ENCODE measurements at places on chromosomes 7 and 10.

DNA sequence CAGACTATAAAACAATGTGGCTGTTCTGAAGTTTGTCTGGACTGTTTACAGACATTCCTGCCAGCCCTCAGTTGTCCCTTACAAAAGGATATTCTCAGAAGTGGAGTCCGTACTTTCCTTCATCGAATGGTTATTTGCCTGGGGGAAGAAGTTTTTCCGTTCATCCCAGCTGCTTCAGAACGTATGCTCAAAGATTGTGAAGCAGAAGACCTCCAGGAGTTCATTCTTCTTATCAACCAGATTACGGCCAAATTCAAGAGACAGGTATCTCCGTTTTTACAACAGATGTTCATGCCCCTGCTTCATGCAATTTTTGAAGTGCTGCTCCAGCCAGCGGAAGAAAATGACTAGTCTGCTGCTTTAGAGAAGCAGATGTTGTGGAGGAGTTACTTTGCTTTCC is 174.3 kb upstream of the NUPR2 start:
- DNase-seq: no peak

- no peak for DNase-seq
Observed at GRCh38 chr10:112750427-112751167, 199.4 kb upstream of the TCF7L2 start.

- DNase-seq: no peak
Observed at GRCh38 chr10:84256510-84257342, 11.9 kb downstream of the RGR start.

- no peak for DNase-seq
Observed at GRCh38 chr7:7790041-7790741, 71.8 kb upstream of the RPA3 start.

- no peak for DNase-seq
Observed at GRCh38 chr10:86480571-86480970, 41.0 kb downstream of the WAPL start.

DNA sequence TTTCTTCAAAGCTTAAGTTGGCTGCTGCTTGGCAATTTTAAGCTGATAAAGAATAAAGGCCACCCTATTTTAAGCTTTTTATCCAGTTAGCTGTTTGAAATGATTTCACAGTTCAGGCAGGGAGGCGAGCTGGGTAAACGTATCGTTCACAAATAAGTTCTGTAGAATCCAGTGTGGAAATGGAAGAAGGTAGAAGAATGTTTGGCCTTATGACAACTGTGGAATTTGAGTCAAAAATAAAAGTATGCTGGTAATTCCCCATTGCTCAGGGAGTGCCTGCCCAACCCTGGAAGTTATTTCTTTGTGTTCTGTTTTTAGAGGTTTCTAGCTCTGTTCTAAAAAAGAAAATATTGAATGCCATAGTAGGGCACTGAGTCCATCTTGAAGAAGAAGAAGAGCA is 113.1 kb downstream of the ARL4A start:
- DNase-seq: no peak

DNA sequence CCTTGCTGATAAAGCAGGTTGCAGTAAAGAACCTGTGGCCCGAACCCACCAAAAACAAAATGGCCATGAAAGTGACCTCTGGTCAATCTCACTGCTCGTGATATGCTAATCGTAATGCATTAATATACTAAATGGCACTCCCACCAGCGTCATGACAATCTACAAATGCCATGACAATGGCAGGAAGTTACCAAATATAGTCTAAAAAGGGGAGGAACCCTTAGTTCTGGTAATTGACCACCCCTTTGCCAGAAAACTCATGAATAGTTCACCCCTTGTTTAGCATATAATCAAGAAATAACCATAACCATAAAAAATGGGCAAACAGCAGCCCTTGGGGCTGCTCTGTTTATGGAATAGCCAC is 1139.4 kb upstream of the LRRN3 start:
- no peak for DNase-seq

DNA sequence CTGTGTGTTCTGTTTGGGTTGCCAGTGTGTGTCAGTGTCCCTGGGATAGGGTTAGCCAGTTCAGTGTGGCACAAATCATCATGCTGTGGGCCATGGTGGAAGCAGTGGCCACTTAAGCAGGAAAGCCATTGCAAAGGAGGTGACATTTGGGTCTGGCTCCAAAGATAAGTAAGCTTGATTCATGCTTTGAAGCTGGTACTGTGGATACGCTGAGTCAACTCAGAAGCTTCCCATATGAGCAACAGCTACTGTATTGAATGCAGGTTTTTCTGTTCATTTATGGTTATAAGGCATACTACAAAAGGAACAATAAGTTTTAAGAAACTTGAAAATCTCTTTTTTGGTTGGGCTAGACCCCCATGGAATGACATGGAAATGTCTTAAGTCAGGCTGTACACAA is 143.1 kb downstream of the BMPER start:
- no peak for DNase-seq

Measured in HT1080 (cell line).